Activated CD8-positive, alpha-beta T cell treated with anti-CD3 and anti-CD28 coated beads for 36 hours (primary cell): ENCODE measurements at places on chromosomes 4 and X. TPM values are rescaled to one million over a fixed set of nuclear protein-coding genes. Genes with fewer than 3 reads are reported as not detected.

DNA sequence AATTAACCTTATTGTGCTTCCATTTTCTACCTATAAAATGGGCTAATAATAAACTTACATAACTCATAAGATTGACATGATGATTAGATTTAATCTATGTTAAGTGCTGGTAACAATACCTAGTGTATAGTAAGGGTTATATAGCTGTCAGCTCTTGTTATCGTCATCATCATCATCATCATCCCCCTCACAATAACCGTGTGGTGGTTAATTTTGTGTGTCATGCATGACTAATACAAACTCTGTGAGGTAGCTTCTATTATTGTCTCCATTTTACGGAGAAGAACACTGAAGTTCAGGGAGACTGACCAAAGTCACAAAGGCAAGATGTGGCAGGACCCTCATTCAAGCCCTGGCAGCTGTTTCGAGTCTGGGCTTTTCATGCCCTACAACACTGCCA, 211.3 kb downstream of the PALLD start:
- no peaks in the 10 kb centered on the region for H3K36me3 ChIP-seq
- H3K27ac ChIP-seq, result no peak overlapping the region
- no peak overlapping the region for H3K4me3 ChIP-seq
- no peak for DNase-seq
- H3K27me3 ChIP-seq, result no peaks in the 10 kb centered on the region

DNA sequence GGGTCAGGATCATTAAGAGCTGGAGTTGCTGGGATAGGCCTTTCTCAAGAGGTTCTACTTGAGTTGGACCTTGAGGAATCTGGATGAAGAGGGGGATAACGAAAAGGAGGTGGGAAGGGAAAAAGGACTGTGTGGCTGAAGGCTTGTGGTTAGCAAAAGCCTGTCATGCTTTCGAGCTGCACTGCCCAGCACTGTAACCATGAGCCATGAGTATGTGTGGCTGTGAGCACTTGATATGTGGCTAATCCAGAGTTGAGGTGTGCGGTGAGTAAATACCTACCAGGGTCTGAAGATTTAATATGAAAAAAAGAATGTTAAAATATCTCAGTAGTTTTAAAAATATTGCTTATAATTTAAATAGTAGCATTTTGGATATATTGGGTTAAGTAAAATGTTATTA, 11.4 kb downstream of the TMEM165 start:
- H3K27me3 ChIP-seq, result no peaks in the 10 kb centered on the region
- H3K36me3 ChIP-seq, result peaks cover 50% of the 10 kb centered on the region
- H3K27ac ChIP-seq, result no peak overlapping the region

GRCh38 chrX:96425200-96425599, 259.4 kb upstream of the DIAPH2 start:
- no peaks in the 10 kb centered on the region for H3K36me3 ChIP-seq
- H3K27me3 ChIP-seq, result no peaks in the 10 kb centered on the region
- H3K27ac ChIP-seq, result no peak overlapping the region
- H3K4me1 ChIP-seq, result no peaks in the 10 kb centered on the region
- no peak overlapping the region for H3K4me3 ChIP-seq

GRCh38 chrX:38881727-38882126, 80.5 kb downstream of the MID1IP1 start:
- no peak for DNase-seq
- peaks cover 15% of the 10 kb centered on the region for H3K4me1 ChIP-seq
- no peaks in the 10 kb centered on the region for H3K36me3 ChIP-seq
- H3K27ac ChIP-seq, result no peak overlapping the region

DNA sequence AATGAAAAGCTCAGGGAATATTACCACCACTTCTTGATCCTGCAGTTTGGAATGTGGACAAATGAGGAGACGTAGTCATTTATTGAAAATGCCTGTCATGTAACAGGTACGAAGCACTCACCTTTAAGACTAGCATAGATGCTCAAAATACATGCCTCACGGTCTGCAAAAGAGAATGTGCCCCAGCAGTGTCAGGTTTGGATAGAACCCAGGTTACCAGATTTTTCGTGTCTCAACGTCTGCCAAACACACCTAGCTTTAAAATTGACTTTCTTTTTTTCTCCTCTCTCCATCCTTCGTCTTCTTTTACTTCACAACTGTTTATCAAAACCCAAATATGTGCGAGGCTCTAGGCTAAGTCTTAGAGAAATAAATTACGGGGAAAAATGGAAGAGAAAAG, 606.8 kb upstream of the ATOH1 start:
- no peak overlapping the region for H3K4me3 ChIP-seq
- no peak overlapping the region for H3K27ac ChIP-seq
- H3K4me1 ChIP-seq, result no peaks in the 10 kb centered on the region

- H3K27me3 ChIP-seq, result no peaks in the 10 kb centered on the region
- no peak overlapping the region for H3K4me3 ChIP-seq
- H3K4me1 ChIP-seq, result no peaks in the 10 kb centered on the region
- no peaks in the 10 kb centered on the region for H3K36me3 ChIP-seq
- no peak for DNase-seq
- H3K27ac ChIP-seq, result no peak overlapping the region
Observed at GRCh38 chrX:123230798-123231197, 46.7 kb downstream of the GRIA3 start.

- H3K27ac ChIP-seq, result no peak overlapping the region
- DNase-seq, result peak; percentile 4
- no peaks in the 10 kb centered on the region for H3K27me3 ChIP-seq
- H3K4me1 ChIP-seq, result no peaks in the 10 kb centered on the region
- no peaks in the 10 kb centered on the region for H3K36me3 ChIP-seq
- H3K4me3 ChIP-seq, result no peak overlapping the region
Observed at GRCh38 chrX:31213941-31214340, 142.1 kb upstream of the FTHL17 start.

DNA sequence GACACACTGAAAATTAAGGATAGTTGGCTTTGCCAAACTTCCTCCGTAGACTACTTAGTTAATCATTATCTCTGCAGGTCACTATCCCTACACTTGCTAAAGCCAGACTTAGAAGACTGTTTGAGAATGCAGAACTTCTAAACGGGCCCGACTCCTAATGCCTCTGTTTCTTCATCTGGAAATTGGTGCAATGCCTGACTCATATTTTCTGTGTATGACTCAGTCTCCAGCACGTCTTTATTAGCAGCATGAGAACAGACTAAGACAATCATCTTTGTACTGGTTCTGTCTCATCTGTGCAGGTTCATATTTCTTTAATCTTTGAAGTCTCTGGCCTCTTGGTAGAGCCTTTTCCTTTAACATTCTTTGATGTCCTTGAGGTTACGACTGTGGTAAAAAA, 411.9 kb upstream of the ACTRT1 start:
- H3K27ac ChIP-seq, result no peak overlapping the region
- H3K4me1 ChIP-seq, result no peaks in the 10 kb centered on the region
- DNase-seq, result no peak
- no peak overlapping the region for H3K4me3 ChIP-seq

- no peak overlapping the region for H3K27ac ChIP-seq
- peak; percentile 96 for DNase-seq
Observed at GRCh38 chr4:15956179-15956850, 6.7 kb downstream of the FGFBP2 start.

- DNase-seq, result no peak
- H3K4me1 ChIP-seq, result no peaks in the 10 kb centered on the region
Observed at GRCh38 chr4:181224852-181225251, 1018.4 kb upstream of the TENM3 start.

DNA sequence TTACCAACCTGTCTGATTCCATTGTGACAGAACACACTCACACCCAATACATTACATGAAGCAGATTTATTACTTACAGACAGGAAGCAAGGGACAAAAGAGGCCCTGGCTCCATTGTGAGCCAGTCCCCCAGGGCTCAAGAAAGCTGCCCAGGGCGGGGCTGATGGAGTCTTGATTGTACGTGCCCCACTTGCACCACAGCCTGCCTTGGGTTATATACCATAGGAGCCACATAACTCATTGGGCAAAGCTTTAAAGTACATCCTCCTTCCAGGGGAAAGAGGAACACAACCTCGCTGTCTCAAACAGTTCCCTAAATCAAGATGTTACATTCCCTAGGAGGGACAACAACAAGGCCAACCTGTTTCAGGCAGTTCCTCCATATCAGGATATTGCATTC, 3.4 kb upstream of the ZRSR2 start:
- H3K27me3 ChIP-seq, result no peaks in the 10 kb centered on the region
- DNase-seq, result no peak
- H3K36me3 ChIP-seq, result no peaks in the 10 kb centered on the region
- H3K4me1 ChIP-seq, result peaks cover 3% of the 10 kb centered on the region
- H3K27ac ChIP-seq, result no peak overlapping the region
- H3K4me3 ChIP-seq, result no peak overlapping the region

GRCh38 chr4:112284662-112285411, 867 bp downstream of the TIFA start:
- no peaks in the 10 kb centered on the region for H3K27me3 ChIP-seq
- H3K36me3 ChIP-seq, result peaks cover 40% of the 10 kb centered on the region
- H3K27ac ChIP-seq, result peak overlapping the region; percentile 96
- peaks cover 74% of the 10 kb centered on the region for H3K4me1 ChIP-seq
- DNase-seq, result peak; percentile 32

- no peak overlapping the region for H3K4me3 ChIP-seq
- peaks cover 6% of the 10 kb centered on the region for H3K27me3 ChIP-seq
- H3K4me1 ChIP-seq, result no peaks in the 10 kb centered on the region
- no peaks in the 10 kb centered on the region for H3K36me3 ChIP-seq
- DNase-seq, result no peak
Observed at GRCh38 chr4:53547983-53548382, 43.3 kb downstream of the LNX1 start.

DNA sequence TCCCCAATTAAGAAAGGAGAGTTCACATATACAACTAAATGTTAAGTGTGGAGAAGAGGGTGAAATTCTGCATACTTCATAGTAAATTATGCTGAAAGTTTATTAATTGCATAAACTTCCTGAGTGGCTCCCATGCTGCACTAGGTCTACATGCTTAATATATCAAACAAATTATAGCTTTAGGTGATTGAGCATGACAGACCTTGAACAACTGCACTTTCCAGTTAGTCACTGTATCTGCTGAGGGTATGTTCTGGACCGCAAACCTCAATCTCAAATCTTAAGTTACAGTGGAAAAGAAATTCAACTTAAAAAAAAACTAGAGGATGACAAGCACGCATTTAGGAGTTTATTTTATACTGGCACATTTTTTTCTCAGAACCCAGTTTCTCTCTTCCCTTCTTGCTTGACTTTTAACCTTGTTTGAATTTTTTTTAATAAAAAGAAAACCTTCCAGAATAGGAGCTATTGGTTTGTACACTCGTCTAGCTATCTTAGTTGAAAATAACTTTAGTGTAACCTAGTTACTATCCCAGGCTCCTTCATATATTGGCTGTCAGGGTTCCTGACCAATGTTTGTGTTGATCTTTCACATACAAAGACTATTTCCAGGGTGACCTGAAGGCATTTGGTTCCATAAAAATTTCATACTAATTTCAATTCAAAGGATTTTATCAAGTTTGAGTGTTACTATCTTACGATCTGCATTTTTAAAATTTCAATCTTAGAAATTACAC, 10.2 kb upstream of the FAM120C start:
- DNase-seq, result no peak
- no peaks in the 10 kb centered on the region for H3K4me1 ChIP-seq
- no peaks in the 10 kb centered on the region for H3K36me3 ChIP-seq
- no peak overlapping the region for H3K4me3 ChIP-seq
- H3K27ac ChIP-seq, result no peak overlapping the region

DNA sequence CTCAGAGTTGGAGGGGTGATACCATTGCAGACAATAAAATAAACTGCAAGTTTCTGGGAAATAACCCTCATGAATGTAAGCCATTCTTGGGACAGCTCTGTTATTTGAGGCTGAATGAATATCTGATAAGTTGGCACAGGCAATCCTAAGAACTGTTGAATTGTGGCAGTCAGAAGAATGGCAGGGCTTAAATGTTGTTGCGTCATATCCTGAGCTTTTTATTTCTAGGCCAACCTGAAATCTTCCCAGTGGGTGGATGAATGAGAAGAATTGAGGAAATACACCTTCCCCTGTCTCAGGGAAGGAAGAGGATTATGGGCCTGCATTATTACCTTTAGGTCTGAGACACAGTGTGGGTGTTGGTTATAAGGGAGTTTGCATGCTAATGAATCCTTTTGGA, 64.4 kb upstream of the C4orf54 start:
- no peak overlapping the region for H3K27ac ChIP-seq
- no peaks in the 10 kb centered on the region for H3K36me3 ChIP-seq
- DNase-seq, result no peak
- H3K4me1 ChIP-seq, result no peaks in the 10 kb centered on the region

Gene HSFX3
- not detected for total RNA-seq

Gene PABPC1L2B
- not detected for total RNA-seq

Gene FAAH2
- 1.7 TPM for total RNA-seq

Gene MAGEB10
- not detected for total RNA-seq

Gene RPA4
- total RNA-seq, result 0.38 TPM

Gene ANXA3
- 0.63 TPM for total RNA-seq

Gene SYNPO2
- total RNA-seq, result 0.18 TPM

Gene TRMT2B
- total RNA-seq, result 23.7 TPM
